ENCODE measurements at places on chromosomes 6 and 20.

GRCh38 chr6:136503303-136504029, 46.8 kb downstream of the MAP7 start:
- no peak for DNase-seq

DNA sequence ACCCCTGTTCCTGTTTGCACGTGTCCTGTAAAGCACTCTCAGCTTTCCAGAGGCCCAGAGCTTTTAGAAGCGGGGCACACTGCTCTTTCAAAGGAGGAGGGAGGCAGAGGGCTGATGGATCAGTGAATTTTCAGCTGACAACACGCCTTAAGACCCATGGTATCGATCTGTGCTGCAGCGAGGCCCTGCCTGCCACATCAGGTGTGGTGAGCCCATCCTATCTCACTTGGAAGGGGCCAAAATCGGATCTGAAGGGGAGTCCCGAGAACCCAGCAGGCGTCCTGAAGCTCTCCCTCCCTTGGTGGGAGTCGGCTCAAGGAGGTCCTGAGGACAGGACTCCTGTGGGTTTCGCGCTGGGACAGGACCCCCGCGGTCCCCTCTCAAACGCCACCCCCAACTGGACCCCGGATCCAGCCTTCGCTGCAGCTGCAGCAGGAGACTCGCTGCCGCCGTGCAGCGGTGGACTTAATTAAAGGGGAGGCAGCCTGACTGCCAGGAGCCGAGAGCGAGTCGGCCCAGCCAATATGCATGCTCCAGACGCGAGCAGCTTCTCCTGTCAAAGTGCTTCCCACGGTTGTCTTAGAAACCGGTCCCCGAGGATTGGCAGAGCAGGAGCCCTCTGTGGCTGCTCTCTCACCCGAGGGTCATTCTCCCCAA, 580.0 kb upstream of the ZNF337 start:
- DNase-seq, result no peak

DNA sequence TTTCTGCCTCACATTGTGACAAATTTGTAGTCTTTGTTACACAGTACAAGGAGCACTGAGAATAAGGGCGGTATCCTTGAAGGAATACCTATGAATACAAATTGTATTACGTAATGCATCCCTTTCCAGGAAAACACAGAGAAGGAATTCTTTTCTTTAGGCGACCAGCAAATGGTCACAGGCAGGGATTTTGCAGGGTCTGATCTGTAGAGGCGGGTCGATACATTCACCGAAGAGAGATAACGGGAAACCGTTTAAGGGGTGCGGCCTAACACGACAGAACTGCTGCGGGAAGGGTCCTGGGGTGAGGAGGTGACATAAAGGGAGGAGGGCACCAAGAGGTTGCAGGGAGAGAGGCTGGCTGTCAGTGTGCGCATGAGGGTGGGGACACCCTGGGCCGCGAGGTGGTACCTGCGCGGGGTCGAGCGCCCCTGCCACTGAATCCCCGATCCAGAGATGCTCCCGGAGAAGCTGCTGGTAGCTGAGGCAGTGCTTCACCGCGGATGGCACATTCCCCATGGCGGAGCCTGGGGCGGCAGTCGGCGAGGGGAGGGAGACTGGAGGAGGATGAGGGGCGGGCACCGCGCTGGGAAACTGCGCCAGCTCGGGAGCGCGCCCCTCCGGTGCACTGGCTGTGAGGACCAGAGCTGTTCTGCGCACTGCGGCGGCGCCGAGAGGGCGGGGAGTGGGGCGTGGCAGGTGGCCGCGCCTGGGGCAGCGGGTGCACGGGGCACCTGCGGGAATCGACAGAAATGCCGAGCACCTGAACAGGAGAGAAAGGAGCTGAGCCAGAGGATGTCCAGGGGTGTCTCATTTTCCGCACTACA, at the start of gene HMGCLL1:
HMGCLL1 (minus strand) TSS at position 656 of the 827 bp plus-strand sequence; CDS start at position 519, 137 bp downstream.
- DNase-seq, result peak; percentile 69

GRCh38 chr20:47847884-47848485, 62.7 kb upstream of the SULF2 start:
- DNase-seq, result no peak

- no peak for DNase-seq
These were observed 16.4 kb downstream of the PIGT start for GRCh38 chr20:45432294-45432693.
